ENCODE measurements at places on chromosomes 4 and X.

GRCh38 chr4:37977471-37978247, 17.5 kb downstream of the PTTG2 start:
- peak; percentile 55 for DNase-seq

DNA sequence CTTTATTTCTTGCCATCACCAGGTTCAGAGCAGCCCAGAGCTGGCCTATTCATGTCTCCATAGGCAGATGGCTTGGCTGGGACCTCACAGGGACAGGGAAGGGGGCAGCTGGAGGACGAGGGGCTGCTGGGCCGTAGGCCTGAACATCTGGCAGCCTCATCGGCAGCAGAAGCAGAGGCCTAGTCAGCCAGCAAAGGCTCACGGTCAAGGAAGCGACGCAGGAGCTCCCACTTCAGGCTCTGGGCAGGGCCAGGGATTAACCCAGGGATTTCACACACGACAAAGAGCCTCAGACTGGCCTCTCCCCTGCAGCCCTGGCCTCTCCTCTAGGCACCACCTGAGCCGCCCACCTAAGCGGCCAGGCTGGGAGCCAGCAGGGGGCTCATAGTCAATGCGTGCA, 46.0 kb upstream of the MAN2B2 start:
- no peak for DNase-seq

- DNase-seq: no peak
Observed at GRCh38 chr4:122450847-122451246, 5.7 kb downstream of the IL2 start.

- DNase-seq: no peak
Observed at GRCh38 chr4:148300877-148301276, 141.3 kb downstream of the NR3C2 start.

DNA sequence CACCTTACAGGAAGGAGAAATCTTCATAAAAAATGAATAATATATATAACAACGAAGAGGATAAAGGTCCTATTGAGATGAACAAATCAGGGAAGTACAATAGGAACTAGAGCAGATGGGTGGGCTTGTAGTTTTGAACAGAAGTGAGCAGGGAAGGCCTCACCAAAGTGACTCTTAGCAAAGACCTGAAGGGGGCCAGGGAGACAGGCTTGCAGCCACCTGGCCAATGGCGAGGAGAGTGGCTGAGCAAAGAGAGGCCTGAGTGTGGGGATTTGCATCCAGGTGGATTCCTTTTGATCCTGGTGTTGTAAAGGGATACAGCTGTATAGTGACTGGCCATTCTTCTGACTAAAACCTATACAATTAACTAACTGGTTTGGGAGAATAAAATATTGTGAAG, 354.1 kb downstream of the CAMK2D start:
- no peak for DNase-seq

GRCh38 chr4:41537292-41537890, 566 bp upstream of the LIMCH1 start:
- no peak for DNase-seq

DNA sequence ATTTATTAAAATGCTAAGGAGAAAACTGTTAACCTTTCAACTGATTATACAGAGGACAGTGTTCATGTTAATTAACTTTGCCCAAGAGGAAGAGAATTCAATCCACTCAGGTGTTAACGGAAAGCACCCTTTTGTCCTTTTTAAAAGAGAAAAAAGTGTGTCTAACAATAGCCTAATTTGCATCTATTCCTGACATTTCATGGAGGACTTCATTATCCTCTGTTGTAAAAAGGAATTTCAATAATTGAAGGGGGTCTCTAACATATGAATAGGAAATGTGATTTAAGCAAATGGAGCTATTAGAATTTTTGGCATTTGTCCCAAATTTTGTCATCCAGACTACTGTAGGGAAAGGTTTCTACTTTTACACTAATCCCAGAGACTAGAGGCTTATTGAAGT, 44.6 kb upstream of the GC start:
- no peak for DNase-seq

GRCh38 chr4:18957716-18958115, 936.2 kb upstream of the LCORL start:
- no peak for DNase-seq

DNA sequence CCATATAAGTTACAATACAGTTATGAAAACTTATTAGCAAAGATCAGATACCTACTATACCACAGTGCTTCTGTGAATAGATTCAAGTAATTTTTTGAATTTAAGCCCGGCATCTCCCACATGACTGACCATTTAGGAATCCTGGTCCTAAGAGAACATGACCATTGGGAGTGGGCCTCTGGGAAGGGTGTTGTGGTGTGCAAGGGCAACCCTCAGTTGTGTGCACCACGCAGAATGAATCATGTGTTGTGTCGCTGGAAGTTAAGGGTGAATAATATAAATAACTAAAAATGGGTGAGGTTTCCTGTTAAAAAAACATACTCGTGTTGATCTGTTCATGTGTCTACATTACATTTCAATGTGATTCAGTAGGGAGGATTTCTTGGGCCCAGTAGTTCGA, 15.5 kb downstream of the CPE start:
- no peak for DNase-seq

DNA sequence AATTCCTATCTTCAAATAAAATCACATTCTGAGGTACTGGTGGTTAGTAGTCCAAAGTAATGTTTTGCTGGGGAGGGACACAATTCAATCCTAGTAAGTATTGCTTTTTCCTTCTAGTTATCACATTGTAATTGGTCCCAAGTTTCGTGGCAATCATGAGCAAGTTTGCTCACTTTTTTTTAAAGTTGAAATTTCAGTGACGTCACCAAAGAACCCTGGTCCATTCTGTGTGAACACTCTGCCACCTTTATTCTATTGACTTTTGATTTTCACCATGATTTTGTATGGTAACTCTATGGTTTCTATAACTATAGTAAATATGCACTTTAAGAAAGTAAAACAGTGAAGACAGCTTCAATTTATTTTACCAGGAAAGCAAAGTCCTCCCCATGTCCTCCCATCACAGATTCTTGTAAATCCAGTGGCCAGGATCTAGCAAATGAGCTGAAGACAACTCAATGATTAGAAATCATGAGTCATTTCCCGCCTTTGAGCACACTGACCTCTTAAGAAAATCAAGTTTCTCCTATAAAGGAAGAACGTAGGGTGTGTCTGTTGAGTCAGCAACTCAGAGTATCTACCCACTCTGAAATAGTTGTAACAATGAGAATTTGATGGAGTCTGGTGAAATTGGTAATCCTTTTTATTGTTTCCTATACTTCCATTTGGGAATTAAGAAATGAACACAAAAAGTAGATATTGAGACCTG, 1306.6 kb upstream of the PABPC4L start:
- DNase-seq: no peak

- no peak for DNase-seq
Observed at GRCh38 chrX:24334461-24334860, 20.6 kb upstream of the SUPT20HL2 start.

DNA sequence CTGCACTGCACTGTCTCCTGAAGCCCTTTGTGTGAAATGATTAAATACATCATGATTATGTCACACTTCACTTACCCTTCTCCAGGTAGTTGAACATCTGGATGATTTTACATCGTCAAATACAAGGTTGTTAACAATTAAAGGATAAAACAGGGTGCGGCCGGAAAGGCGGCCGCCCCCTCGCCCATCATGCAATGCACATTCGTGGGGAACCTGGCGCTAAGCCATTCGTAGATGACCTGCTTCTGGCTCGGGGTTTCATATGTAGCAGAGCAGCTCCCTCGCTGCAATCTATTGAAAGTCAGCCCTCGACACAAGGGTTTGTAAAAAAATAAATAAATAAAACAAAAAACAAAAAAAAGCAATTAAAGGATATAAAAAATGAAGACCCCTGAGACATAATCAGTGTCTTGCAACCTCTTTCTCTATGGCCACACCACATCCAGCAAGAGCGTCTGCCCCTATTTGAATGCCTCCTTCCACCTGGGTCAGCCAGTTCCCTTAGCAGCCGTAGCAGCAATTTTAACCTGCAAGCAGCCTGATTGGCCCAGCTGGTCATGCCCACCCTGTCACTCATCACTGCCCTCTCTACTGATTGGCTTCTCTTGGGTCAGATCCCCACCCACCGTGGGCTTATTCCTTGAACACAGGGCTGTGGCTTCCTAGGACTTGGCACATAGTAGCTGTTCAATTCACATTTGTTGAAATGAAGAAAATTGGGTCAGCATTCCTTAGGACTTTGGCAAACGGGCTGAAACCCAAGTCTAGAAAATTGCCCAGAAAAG, 147.8 kb upstream of the PSAPL1 start:
- no peak for DNase-seq

GRCh38 chr4:26345565-26345938, 24.7 kb downstream of the RBPJ start:
- no peak for DNase-seq

- DNase-seq: no peak
Observed at GRCh38 chr4:68599150-68599549, 23.0 kb upstream of the UGT2B17 start.

GRCh38 chr4:80840396-80840795, 190.1 kb upstream of the BMP3 start:
- DNase-seq: no peak

- DNase-seq: no peak
Observed at GRCh38 chr4:10279261-10279660, 162.7 kb upstream of the WDR1 start.

GRCh38 chrX:13569479-13570260, at the start of gene EGFL6:
Gene EGFL6, plus strand, starts transcription at chrX:13569601. Its CDS starts 261 bp downstream, at chrX:13569862.
- no peak for DNase-seq

DNA sequence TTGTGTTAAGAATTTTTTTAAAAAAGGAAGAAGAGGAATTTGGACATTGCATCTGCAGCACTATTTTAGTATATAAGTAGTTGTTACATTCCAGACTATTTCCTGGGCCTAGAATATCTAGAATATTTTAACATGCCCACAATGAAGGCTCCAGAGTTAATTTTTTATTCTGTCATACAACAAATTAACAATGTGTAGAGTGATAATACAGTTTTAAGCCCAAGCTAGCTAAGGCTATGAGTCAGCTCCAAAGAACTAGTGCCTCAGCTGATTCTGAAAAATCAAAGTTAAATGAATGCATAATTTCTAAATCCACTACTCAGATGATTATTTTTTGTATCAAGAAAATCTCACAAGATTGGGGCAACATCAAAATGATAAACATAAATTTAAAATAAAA, 231.4 kb downstream of the PRDM5 start:
- no peak for DNase-seq

GRCh38 chr4:52244103-52244775, 193.1 kb downstream of the SPATA18 start:
- no peak for DNase-seq

DNA sequence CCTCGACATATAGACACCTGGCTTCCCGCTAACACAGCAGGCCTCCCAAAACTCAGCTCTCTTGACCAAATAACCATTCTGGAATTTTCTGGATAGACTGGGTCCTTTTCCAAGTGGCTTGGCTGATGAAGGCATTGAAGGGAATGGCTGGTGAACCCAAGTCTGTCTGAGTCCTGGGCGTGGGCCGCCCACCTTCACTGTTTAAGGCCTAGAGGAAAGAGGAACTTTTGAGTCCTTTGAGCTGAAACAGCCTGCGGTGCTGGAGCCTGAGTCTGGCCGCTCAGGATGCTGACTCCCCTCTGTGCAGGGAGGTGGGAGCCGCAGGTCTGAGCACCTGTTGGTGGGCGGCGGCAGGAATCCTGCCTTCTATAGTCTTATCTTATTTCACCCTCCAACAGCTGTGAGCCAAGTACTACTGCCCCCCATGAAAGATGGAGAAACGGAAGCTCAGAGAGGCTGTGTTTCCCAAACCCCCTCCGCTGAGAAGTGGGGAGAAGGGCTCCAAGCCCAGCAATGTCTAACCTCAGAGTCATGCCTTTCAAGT, 23.4 kb downstream of the ACOX3 start:
- no peak for DNase-seq

GRCh38 chr4:37450309-37450708, 205.8 kb downstream of the NWD2 start:
- DNase-seq: no peak
